Hematopoietic multipotent progenitor cell treated with erythropoietin and hydrocortisone succinate and interleukin-3 and kit ligand, for 4 days (in vitro differentiated cells): ENCODE measurements at places on chromosomes 2 and 18.

- peak; percentile 83 for DNase-seq
Measured at GRCh38 chr2:189142893-189143759, 36.4 kb downstream of the COL5A2 start.

GRCh38 chr2:55618275-55619055 lies 1.0 kb upstream of the PPP4R3B start:
- DNase-seq = peak; percentile 86

DNA sequence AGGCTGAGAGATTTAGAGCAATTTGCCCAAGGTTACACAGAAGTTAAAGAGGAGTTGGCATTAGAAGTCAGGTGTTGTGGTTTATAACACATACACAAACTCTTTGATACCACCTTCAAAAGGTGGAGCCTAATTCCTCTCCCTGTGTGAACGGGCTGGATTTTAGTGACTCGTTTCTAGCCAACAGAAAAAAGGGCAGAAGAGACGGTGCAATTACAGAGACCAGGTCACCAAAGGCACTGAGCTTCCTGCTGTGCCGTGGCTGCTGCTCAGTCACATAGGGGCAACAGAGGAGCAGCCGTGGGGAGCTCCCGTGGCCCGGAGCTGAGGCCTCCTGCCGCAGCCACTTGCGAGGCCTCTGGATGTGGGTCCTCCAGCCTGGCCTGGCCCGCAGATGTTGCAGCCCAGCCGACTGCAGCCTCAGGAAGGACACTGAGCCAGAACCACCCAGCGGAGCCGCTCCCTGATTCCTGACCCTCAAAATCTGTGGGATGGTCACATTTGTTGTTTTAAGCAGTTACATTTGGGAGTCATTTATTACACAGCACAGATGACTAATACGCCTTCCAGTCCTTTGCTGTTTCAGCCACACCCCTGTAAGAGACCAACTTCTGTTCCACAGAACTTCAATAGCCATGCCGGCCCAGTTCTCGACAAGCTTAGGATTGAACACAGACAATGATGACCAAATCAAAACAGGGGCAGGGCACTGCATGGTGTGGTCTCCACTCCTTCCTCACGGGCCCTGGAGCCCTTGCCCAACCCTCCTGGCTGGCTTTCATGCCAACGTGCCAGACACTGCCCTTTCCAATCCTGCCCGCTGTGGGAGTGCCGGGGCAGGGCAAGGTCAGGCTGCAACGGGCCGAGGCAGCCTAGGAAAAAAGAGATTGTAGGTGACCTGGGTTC lies 17.1 kb downstream of the EDAR start:
- no peak for DNase-seq

- peak; percentile 83 for DNase-seq
Measured at GRCh38 chr2:112121682-112122254, 16.4 kb upstream of the FBLN7 start.

- no peak for DNase-seq
Measured at GRCh38 chr2:2739231-2739795, 408.2 kb upstream of the MYT1L start.

DNA sequence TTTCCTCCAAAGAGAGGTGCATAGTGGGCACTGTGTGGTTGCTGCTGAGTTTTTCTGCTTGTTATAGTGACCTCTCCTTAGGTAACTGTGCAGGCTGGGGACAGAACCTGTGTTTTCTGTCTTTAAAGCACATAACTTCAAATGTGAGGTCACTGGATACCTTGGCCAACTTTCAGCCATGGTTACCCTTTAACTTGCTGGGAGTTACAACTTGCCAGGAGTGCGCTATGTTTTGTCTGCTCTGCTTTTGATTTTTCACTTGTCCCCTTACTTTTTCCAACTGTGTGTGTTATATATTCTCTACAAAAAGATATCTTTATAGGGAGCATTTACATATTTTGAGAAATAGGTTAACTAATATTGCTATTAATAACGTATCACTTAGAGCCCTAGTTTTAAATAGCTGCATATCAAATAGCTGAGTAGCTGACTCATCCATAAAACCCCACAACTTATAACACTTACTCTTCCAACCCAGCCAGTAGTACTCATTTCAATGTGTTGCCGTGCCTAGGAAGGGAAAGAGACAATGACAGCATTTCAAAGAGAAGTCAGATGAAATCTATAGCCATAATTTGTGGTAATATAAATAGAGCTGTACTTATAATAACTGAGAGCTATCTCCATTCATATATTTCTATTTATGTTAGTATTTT lies 51.6 kb downstream of the DPP4 start:
- no peak for DNase-seq

DNA sequence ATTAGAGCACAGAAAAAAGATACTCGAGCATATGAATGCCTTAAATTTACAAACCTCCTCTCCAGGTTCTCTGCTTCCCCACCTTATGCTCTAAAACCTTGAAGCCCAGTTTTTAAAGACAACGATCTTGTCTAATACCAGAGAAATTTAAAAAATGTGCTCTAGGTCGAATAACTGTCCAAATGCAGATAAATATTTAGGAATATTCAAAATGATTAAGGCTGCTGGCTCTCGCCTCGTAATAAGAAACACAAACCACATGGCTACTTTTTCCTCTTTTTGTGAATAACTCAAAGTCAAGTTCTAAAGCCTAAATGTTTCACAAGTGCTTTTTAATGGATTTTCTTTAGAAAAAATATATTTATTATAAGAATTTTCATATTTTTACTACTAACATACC lies 101.3 kb downstream of the SATB2 start:
- DNase-seq = no peak

- DNase-seq = no peak
Measured at GRCh38 chr18:75962036-75962572, 532.9 kb downstream of the ZNF516 start.

DNA sequence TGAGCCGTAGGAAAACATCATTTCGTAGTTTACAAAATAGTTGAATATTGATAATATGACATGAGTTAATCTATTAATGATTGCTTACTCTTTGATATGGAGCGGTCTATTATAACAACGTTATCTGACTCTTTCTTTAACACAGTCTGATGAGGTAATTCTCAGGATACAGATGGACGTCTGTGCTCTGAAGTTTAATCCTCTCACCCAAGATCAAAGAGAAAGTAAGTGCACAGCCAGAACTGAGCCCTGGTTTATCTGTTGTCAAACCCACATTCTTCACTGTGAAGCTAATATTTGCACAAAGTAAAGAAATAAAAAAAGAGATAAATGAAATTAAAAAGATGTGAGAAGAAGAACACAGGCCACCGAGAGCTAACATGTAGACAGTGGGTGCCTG lies 190.9 kb upstream of the COPS8 start:
- no peak for DNase-seq

DNA sequence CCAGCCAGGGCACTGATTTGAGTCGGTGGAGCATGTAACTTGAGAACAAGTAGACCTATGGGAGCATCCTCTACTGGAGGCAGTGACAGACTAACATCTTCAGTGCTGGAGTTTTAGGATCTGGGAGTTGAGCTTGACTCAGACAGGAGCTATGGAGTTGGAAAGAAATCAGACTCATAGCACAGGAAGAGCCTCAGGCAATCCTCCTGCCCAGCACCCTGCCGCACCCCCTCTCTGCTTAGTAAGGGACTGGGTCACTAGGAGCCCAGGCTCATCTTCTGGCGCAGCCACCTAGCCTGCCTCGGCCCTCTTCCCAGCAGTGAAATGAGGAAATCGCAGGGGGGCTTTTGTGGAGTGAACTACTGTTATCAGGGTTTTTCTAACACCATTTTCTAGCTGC lies 3.6 kb downstream of the ARID5A start:
- no peak for DNase-seq

GRCh38 chr2:215567504-215567903 lies 131.6 kb upstream of the FN1 start:
- no peak for DNase-seq

- no peak for DNase-seq
Measured at GRCh38 chr2:188629753-188630527, 338.3 kb downstream of the GULP1 start.

DNA sequence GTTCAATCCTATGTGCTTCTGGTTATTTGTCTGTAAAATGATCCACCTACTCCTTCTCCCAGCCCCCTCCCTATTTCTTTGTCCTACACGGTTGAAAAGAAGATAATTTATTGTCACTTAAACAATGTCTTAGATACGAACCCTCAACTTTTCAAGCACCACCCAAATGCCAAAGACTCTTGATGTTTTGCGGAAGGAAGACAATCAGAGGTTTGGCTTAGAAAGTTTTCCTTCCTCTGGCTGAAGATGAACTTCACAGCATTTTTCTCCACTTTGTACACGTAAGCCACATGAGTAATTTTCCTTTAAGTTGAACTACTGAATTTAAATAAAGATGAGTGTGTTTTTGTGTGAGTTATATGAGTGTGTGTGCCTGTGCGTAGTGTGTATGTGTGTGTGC lies 25.5 kb upstream of the SLC8A1 start:
- DNase-seq = no peak

- DNase-seq = peak; percentile 96
Measured at GRCh38 chr2:158968396-158969161, at the start of gene TANC1. Gene TANC1 (plus strand): TSS chr2:158968640. CDS start chr2:159065911, 97,271 bp downstream.

DNA sequence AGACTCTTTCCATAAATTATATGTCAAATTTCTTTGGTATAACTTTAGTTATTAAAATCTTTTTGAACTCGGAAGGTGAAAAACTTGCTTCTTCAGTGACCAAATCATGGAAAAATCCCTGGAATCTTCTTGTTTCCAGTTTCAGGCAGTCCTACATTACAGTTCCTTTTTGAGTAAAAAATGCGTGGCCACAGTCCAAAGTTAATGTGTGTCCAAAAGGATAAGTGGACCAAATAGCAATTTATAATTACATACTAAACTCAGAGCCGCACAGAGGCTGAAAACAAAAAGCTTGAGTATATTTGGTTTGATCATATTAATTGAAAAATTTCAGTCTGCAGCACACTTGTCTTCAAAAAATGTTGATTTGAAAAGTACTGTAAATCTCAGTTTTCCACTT lies 28.4 kb upstream of the DYNC2LI1 start:
- DNase-seq = no peak

DNA sequence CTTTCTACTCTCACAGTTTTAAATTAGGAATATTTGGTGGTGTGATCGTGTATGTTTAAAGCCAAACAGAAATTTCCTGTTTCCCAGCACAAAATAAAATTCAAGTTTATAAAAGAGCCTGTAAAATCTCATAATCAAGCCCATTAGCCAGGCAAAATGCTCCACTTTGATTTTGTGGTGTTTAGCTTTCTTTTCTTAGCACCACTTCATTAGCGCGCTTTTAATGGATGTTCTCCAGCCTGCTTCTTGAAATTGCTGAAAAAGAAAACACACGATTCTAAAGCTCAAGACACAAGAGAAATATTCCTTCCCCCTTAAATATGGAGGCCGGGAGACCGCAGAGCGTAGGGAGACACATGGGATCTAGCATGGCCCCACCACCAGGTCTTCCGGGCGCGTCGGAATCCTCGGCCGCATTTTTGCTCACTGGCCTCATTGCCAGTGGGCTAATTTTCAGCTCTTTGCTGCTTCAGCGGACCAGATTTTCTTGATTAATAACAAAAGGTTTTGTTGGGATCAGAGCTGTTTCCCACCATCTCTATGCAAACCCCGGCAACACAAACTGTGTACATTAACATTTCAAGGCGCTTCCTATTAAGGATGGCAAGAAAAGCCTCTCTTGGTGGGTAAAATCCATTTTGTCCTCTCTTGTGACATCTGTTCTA lies 40.4 kb upstream of the ID2 start:
- DNase-seq = no peak

DNA sequence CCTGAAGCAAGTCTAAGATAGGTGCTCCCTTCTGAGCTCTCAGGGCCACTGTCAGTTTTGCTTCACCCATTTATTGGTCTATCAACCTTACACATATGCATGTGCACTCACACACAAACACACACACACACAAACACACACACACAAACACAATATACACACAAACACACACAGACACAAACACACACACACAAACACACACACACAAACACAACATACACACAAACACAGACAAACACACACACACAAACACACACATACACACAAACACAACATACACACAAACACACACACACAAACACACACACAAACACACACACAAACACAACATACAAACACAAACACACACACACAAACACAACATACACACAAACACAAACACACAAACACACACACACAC lies 181.6 kb upstream of the KLHL29 start:
- DNase-seq = no peak

DNA sequence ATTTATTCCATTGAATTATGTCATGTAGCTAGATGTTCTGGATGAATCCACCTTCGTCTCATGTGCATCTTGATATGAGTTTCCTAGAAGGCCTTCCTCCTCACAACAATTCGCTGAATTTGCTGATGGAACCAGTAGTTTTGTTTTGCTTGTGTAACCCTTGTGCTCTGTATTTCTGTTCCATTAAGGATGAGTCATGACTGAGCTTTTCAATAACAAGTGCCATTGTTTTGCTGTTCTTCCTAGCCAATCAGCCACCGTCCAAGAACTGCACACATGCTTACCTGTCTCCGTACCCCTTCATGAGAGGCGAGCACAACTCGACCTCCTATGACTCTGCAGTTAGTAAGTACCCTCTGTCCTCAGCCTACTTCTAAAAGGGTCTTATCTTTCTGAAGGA lies 2.3 kb downstream of the TMEM182 start:
- DNase-seq = no peak

GRCh38 chr2:162368494-162368893 lies 24.6 kb downstream of the GCA start:
- DNase-seq = no peak

DNA sequence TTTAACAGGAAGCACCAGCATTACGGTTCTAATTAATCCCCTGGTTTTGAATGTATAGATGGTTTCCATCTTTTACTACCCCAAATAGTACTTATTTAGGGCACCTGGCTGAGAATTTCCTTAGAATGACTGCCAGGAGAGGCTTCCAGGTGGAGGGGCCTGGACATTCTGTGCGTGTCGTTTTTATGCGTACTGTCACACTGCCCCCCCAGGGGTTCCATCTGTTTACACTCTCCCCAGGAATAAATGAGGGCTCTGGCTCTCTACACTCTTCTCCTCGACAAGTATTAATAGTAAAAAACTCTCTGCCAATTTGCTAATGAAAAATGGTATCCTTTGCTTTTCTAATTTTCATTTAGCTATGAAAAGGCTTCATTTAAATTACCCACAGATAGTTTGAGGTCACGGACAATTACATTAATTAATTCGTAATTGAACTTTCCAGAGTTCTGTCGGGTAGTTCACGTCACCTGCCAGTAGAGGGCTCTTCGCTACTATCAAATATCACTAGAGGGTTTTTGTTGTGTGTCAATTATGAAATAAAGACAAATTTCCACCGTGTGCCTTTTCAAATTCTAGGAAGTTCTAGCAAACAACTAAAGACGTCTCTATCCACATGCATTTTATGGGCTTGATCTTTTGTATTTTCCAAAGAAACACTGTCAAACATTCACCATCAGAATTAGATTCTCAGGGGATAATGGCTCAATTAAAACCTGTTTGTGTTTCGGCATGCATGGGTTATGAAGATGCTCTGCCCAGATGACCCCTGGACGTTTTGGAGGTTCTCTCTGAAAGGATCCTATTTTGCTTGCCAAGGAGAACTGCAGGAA lies 88.8 kb upstream of the ASB18 start:
- DNase-seq = peak; percentile 65
